ENCODE measurements at places on chromosomes 16 and 17. TPM values are rescaled to one million over a fixed set of nuclear protein-coding genes. Genes with fewer than 3 reads are reported as not detected.

GRCh38 chr16:20243731-20244281 is 83.5 kb downstream of the GP2 start:
- DNase-seq, result no peak

DNA sequence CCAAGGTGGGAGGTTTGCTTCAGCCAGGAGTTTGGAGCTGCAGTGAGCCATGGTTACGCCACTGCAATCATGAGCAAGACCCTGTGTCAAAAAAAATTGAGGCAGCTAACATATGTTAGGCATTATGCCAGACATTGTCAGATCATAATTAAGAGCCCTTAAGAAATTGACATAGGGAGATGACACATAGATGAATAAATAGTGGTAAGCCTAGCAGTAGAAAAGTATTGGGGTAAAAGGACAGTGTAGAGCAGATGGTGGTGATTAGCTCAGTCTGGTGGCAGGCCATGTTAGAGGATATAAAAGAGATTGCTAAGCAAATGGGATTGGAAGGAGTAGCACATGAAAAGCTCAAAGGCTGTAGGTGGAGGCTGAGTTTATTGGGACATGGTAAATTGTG is 22.6 kb downstream of the SRCAP start:
- DNase-seq, result no peak

DNA sequence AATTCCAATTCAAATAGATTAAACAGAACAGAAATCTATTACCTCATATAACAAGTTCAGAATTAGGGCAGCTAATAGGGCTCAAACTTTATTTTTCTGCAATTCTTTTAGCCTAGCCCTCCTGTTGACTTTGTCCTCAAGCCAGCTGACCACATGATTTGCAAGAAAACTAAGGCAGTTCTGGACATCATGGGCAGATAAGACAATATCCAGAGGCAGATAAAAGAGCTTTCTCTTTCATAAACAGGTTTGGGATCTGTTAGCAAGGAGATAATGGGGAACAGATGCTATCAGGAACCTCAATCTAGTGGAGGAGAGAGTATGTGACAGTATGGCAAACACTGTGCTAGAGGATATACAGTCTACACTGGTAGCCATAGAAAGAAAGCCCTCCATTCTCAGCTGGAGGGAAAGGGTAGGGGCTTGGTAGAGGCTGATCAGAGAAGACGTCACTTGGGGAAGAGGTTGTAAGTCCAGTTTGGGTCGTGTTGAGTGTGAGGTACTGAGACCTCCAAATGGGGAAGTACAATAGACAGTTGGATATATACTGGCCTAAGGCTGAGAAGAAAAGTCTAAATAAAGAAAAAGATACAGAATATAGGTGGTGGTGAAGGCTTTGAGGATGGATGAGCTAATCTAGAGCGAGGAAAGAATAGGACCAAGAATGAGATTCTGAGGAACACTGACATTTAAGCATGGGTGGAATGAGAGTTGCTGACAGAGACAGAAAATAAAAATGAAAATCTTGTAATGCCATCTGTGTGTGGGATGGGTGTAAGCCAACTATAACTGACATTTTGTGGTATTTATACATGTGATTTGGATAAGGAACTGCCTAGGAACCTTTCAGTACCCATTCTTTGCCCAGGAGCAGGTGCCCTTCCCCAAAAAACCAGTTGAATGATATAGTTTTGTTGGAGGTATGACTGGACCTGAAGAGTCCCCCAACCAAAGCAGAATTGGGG is 67.4 kb downstream of the CYB561 start:
- no peak for DNase-seq

- no peak for DNase-seq
These were observed 104.3 kb upstream of the PSMD7 start for GRCh38 chr16:74192281-74192797.

Gene PPP1R27
- total RNA-seq, result not detected

GRCh38 chr17:39264119-39264518 is 38.4 kb upstream of the STAC2 start:
- no peak for DNase-seq

- no peak for DNase-seq
These were observed 638 bp upstream of the LYZL6 start for GRCh38 chr17:35944151-35944550.

GRCh38 chr17:67959510-67959909 is 36.8 kb downstream of the C17orf58 start:
- no peak for DNase-seq

- DNase-seq, result no peak
These were observed 288 bp upstream of the KRT34 start for GRCh38 chr17:41382394-41382793.

- DNase-seq, result no peak
These were observed 167.3 kb upstream of the IRX3 start for GRCh38 chr16:54453871-54454270.

Gene COX4I1
- 712 TPM for total RNA-seq

Gene ADORA2B
- 29.3 TPM for total RNA-seq

Gene TSPAN10
- 1.5 TPM for total RNA-seq

DNA sequence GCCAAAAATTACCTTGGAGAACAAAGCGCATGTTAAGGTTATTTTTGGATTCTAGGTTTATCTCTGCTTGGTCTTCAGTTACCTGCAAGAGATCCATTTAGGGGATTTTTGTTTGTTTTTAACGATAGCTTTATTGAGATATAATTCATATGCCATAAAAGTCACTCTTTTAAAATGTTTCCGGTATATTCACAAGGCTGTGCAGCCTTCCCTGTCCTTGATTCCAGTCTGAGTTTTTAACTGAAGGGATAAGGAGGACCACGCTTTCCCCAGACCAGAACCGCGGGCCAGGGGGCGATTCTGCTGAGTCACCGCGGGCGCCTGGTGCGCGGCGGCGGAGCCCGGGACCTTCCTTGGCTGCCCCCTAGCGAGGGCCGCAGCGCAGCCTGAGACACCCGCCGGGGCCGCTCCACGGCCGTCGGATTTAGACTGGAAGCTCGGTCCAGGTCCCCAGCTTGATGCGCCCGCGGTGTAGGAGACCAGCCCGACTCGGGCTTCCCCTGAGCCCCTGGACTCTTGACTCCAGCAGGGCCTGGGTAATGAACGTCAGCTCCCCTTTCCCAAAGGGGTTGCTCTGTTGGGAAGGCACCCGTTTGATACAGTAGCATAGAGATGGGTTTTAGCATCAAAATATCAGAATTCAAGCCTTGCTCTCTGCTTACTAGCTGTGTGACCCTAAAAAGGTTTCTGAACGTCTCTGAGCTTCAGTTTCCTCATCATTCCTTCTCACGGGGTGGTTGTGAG is 50.0 kb upstream of the STH start:
- DNase-seq, result peak; percentile 71

DNA sequence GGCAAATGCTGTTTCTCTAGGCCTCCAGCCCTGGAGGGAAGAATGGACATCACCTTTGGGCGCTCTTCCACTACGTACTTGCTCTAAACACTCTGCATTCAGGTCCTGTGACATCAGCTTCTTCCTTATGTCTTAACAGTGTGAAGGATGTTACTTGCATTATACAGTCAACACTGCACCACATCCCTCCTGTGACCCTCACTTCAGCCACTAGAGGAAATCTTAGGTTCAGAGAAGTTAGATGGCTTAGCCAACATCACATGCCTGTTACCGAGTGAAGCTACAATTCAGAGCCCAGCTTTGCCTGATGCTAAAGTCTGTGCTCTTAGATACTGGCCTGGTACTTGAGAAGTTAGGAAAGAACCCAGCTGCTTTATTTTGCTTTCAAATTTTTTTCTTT is 18.3 kb downstream of the UBFD1 start:
- DNase-seq, result no peak

DNA sequence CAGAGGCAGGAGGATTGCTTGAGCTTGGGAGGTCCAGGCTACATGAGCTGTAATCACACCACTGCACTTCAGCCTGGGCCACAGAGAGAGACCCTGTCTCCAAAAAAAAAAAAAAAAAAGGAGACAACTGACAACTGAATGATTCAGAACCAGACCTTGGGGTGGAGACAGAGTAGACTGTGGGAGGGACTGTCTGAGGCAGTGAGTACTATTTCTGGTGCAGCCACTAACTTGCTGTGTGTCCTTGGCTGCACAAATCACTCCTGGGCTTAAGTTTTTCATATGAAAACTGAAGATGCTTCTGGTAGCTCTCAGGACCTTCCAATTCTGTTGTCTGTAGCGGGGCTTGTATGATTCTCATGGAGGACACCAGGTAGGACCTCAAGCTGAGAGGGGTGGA is 5.8 kb downstream of the ASB16 start:
- no peak for DNase-seq

DNA sequence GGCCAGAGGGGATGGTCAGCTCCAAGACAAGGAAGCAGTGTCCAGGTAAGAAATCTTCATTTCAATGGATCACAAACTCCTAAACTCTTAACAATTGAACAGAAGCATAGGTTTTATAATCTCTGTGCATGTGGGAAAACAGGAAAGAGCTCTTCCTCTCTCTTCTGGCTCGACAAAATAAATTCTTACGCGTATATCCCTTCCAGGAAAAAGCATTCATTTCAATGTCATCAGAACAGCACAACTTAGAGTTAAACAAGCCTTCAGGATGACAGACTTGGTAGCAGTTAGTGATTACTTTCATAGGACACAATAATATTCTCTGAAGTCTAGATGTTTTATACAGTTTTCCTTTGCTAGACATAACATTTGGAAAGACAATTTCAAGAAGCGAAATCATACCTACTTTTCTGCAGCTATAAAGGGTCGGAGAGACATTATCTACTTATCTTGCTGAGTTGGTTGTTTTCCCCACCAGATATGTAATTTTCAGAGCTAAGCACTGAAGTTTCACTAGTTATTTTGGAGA is 19.3 kb upstream of the SLC35G3 start:
- no peak for DNase-seq

Gene PRSS8
- total RNA-seq, result 0.04 TPM

- DNase-seq, result no peak
These were observed 143.3 kb downstream of the CLEC16A start for GRCh38 chr16:11087691-11088073.

Gene EVPLL
- 0.35 TPM for total RNA-seq

Gene SLFN14
- not detected for total RNA-seq

GRCh38 chr17:66299711-66300110 is 2.7 kb upstream of the PRKCA start:
- DNase-seq, result no peak

DNA sequence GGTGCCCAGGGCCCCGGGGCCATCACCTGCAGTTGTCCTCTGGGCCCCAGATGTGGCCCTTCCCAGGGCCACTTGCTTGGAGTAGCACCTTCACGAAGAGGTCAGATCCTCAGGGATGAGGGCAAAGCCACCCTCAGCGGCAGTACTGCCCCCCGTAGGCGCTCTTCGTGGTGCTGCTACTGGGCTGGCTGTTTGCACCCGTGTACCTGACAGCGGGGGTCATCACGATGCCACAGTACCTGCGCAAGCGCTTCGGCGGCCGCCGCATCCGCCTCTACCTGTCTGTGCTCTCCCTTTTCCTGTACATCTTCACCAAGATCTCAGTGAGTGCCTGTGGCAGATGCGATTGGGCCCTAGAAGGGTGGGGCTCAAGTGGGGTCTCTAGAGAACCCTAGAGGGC is 2.6 kb downstream of the SLC5A2 start:
- DNase-seq, result no peak

Gene MT1E
- total RNA-seq, result not detected

DNA sequence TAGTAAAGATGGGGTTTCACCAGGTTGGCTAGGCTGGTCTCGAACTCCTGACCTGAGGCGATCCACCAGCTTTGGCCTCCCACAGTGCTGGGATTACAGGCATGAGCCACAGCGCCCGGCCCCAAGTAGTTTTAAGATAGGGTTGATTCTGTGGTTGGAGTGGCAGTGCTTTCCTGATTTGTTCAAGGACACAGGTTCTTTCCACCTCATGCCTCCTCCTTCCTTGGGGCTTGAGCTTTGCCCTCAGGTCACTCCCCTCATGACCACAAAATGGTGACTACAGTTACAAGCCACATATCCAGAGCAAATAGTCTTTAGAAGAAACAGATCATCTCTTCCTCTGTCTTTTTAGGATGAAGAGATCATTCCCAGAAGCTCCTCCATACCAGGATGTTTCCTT is 25.3 kb upstream of the SMURF2 start:
- no peak for DNase-seq

Gene OSGIN1
- 26.1 TPM for total RNA-seq

GRCh38 chr17:51461578-51462004 is 201.2 kb downstream of the UTP18 start:
- peak; percentile 48 for DNase-seq

DNA sequence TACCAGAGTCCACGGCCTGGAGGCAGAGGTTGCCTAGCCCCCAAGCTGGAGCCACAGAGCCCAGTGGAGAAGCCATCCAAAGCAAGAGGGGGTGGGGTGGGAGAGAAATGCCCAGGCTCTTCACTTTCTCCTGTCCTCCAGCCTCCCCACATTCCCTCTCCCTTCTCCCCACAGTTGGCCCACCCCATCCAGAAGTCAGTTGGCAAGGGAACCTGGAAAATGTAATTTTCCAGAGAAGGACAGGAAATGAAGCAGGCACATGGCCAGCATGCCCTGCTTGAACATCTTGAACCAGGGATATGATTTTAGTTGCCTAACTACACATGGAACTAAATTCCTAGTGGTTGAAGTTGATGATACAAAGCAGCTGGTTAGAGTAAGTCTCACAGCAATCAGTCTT is 73.3 kb upstream of the IRX6 start:
- peak; percentile 24 for DNase-seq

- DNase-seq, result no peak
These were observed 153.6 kb downstream of the KATNIP start for GRCh38 chr16:27703545-27703944.

Gene C17orf113
- 0.62 TPM for total RNA-seq

DNA sequence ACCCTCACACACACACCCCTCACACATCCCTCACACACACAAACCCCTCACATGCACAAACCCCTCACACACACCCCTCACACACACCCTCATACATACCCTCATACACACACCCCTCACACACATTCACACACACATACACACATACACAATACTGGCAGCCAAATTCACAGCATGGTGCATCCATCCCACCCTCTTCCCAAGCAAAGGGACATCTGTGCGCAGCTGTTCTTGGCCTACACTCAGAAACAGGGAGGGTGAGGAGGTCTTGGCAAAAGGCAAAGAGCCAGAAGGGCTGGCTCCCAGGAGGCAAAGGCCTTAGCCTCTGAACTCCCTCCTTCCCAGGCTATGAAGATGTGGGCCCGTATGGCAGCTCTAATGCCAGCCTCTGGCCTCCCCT is 23.4 kb downstream of the C17orf67 start:
- DNase-seq, result no peak

Gene SAMD14
- 1.2 TPM for total RNA-seq

Measured in H4 (cell line).